Testis (tissue), 5 donors: ENCODE measurements at places on chromosomes 2 and 18.

- no peak for DNase-seq
These were observed 150.9 kb downstream of the EHBP1 start for GRCh38 chr2:62856228-62857040.

DNA sequence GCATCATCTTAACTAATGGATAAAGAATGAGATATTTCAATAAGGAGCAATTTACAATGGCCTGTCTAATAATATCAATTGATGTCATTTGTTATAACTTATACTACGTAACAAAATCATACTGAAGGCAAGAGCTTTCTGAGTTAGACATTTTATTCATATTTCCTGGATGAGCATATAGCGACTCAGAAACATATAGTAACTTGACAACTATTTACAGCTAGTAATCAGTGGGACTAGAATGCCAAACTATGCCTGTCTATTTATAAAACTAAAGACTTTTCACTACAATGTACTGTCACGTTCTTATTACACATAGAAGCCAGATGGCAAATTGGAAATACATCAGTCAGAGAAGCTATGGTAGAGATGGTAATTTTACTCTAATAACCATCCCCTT lies 766.2 kb upstream of the TMEFF2 start:
- no peak for DNase-seq

GRCh38 chr2:106080959-106081358 lies 113.1 kb downstream of the UXS1 start:
- DNase-seq = no peak

- DNase-seq = no peak
These were observed 10.7 kb downstream of the IL1RL2 start for GRCh38 chr2:102197389-102198137.

- no peak for DNase-seq
These were observed 58.8 kb upstream of the FOSL2 start for GRCh38 chr2:28333606-28334526.

DNA sequence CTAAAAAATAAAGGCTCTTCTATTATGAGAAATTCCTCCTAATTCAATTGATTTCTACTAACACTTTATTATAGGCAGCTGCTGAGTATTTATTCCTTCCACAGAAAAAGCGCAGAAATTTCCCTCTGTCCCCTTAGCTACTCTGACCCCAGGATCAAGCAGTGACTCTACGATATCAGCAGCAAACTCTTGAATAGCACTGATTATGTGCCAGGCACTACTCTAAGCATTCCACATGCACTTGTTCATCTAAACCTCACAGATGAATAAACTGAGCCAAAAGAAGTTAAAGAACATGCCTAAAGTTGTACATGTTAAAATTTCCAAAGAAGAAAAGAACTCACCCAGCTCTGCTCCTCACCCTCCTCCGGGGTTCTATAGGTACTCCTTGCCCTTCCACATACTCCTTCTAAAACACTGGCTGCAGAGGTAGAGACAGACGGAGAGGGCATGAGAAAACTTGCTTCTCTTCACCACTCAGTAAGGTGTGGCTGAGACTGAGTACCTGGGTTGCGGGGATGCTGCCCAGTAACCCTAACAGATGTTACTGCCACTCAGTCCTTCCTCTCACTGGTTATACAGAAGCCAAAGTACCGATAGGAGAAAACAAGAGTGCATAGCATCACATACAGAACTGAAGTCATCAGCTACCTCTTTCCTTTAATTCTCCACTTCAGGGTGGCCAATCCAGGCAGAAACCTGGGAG lies 9.9 kb downstream of the C1D start:
- no peak for DNase-seq

DNA sequence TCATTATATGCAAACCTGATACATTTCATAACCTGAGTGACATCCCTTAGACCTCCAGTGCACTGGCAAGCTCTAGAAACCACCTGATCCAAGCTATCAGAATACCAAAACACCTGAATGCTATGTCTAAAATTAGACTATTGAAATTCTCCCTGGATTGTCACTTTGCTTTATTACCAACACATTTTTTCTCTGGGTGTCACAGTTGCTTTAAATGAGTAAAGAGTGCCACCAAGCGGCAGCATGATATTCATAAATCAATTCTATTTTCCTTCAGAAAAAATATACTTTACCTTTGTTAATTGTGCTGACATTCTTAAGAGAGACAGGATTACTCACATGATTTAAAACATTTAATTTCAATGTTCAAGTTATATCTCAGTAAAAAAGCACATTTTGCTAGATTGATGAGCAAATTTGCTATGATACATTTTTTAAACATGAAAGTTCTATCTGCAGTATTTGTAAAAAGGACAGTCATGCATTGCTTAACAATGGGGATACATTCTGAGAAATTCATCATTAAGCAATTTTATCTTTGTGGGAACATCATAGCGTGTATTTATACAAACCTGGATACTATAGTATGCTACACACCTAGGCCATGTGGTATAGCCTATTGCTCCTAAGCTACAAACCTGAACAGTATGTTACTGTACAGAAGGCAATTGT lies 338.4 kb upstream of the SLC39A10 start:
- DNase-seq = peak; percentile 48

DNA sequence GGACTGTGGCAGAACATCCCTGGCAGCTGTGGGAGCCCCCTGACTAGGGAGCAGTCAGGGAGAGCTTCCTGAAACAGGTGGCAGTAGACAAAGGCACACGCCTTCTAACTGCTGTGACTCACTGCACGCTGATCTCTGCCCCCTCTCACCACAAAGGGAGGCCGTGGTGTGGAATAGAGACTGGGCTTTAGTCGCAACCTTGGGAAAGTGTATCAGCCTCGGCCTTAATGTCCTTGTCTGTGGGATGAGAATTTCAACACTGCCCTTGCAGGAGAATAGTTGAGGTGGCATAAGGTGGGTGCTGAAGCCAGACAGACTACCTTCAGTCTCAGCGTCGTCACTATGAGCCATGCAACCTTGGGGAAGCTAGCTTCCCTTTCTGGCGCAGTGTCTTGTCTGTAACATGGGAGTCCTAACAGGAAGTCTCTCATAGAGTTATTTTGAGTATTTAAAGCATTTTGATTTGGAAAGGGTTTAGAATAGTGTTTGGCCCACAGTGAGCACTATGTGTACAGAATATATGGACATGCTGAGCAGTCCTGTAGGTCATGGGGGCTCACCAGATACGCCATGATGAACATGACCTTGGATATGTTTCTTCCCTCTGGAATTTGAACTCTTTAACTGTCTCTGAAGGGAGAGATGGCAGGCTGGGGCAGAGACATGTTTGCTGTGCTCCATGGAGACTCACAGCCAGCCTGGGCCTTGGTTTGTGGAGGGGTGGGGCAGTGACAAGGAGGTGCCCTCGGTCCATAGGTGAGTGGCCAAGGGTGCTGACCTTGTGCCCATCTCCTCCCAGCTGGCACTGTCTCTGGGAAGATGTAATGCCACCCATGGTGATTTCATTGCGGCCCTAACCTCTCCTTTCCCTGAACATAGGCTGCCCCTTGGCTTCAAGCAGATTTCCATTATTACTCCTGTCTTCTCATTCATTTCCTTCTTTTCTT lies 29.5 kb upstream of the SMAD7 start:
- DNase-seq = no peak

DNA sequence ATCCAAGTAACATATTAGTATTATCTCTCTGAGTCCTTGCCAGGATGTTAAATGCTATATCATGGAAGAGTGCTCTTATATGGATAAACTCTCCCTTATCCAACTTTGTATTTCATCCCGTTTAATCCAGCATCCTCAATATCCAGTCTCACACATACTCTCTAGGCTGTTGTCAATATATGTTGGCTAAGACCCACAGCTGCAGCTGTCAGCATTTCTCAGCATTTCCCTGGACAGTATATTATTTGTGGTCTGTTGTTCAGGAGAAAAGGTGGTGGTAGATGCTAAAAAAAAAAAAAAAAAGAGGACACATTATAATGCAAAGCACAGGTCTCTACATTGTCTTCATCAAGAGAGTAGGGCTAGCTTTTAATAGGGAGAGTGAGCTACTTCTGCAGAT lies 1368.0 kb upstream of the ZEB2 start:
- no peak for DNase-seq

- DNase-seq = no peak
These were observed 190.8 kb downstream of the RTP5 start for GRCh38 chr2:242060212-242060835.

- DNase-seq = no peak
These were observed 427.8 kb upstream of the ZEB2 start for GRCh38 chr2:144947709-144948037.

DNA sequence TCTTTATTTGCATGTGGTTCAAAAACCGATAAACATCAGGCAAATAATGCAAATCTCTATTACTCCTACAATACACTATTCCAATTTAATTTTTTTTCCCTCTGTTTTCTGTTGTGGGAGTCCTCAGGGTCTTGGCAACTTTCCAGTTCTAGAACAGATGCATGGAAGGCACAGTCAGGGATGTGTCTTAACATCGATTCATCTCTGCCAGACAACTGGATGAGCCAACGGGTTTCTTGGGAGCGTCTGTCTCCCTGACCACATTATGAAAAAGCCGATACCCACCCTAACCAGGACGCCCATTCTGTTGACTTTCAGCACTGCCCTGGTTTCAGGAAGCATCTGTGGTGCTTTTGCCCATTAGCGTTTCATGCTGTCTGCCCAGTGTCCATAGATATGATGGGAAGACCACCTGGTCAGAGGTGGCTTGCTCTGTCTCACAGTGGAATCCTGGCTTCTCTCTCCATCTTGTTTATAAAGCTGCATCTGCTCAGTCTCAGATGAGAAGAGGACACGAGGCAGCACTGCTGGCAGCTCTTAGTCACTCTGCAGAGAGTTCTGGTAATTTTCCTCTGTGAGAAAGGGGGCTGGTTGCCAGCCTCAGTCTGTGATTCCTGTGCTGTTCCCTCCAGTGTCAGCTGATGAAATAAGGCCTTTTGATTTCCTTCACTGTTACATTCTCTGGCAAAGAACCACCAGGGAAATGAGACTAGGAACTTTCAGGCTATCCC lies 57.9 kb upstream of the KCNE4 start:
- DNase-seq = peak; percentile 90
